GM23248 (cell line): ENCODE measurements at places on chromosomes 7 and 10. TPM values are rescaled to one million over a fixed set of nuclear protein-coding genes. Genes with fewer than 3 reads are reported as not detected.

The CPA5 gene
- total RNA-seq, result not detected in 2 replicates

DNA sequence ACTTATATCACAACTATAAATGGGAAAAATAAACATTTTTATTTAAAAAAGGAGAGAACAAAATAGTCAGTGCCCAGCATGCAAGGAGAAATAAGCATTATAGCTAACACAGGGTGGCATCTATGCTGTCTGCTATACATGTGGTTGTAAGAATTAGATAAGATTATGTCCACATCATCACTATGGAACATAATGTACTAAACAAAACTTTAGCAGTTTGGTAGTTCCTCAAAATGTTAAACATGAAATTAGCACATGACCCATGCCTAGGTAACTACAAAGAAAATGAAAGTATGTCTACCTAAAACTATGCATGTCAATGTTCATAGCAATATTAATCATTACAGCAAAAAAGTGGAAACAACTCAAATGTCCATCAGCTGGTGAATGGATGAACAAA lies 28.7 kb upstream of the RUFY2 start:
- no peak for DNase-seq
- no peak overlapping the region for H3K27ac ChIP-seq
- H3K4me3 ChIP-seq, result no peak overlapping the region
- no peaks in the 10 kb centered on the region for H3K36me3 ChIP-seq
- no peaks in the 10 kb centered on the region for H3K27me3 ChIP-seq

The EPO gene
- total RNA-seq, result not detected in 2 replicates

GRCh38 chr10:21496343-21497176 lies 28.9 kb downstream of the SKIDA1 start:
- no peak overlapping the region for H3K27ac ChIP-seq
- H3K27me3 ChIP-seq, result no peaks in the 10 kb centered on the region; the same call in 1 of the 2 replicates
- no peaks in the 10 kb centered on the region for H3K36me3 ChIP-seq
- DNase-seq, result peak; percentile 72

The SLC16A12 gene
- not detected in 2 replicates for total RNA-seq

- no peak overlapping the region for H3K4me3 ChIP-seq
- no peak for DNase-seq
- peaks cover 7% of the 10 kb centered on the region; the same call in 1 of the 2 replicates for H3K36me3 ChIP-seq
- no peak overlapping the region for H3K27ac ChIP-seq
- H3K27me3 ChIP-seq, result no peaks in the 10 kb centered on the region
Observed at GRCh38 chr7:65967361-65968155, 14.5 kb downstream of the GUSB start.

The FGL2 gene
- 3.8 and 4.8 TPM in 2 replicates for total RNA-seq

DNA sequence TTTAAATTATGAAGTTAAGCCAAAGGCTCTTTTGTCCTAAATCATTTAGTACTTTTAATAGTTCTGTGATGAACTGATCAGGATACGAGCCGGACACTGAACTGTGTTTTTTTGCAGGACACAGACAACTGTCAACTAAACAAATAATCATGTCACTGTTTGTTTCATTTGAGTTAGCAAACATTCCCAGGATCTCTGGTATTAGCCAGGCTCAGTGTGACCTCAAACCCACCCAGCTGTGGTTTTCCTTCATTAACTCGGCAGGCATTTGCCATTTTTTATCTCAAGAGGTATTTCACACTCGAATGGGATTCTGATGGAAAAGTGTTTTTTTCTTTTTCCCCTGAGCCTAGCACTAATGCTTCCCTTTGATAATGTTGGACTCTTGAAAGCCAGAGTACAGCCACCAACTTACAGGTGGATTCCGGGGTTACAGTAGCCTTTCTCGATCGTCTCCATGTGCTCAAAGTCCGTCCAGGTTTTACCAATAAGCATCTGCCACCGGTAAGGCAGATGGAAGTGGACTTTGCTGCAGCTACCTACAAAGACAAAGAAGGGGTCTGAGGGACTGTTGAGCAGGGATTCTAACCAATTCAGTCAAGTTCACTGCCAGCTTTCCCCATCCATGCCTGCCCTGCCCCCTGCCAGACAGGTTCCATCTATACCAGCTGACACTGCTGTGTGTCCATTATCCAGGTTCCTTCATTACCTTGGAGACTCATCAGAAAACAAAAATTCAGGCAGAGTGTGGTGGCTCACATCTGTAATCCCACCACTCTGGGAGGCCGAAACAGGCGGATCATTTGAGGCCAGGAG lies 33.4 kb downstream of the ZC3HAV1 start:
- peaks cover 6% of the 10 kb centered on the region for H3K4me1 ChIP-seq
- no peaks in the 10 kb centered on the region for H3K27me3 ChIP-seq
- H3K4me3 ChIP-seq, result no peak overlapping the region

- no peaks in the 10 kb centered on the region for H3K36me3 ChIP-seq
- no peak overlapping the region for H3K27ac ChIP-seq
- H3K4me1 ChIP-seq, result peaks cover 5% of the 10 kb centered on the region; the same call in 1 of the 2 replicates
- no peaks in the 10 kb centered on the region for H3K27me3 ChIP-seq
- H3K4me3 ChIP-seq, result no peak overlapping the region
- no peak for DNase-seq
Observed at GRCh38 chr10:49284356-49284755, 14.6 kb upstream of the C10orf71 start.

- H3K4me3 ChIP-seq, result no peak overlapping the region
- no peak overlapping the region for H3K27ac ChIP-seq
- no peaks in the 10 kb centered on the region for H3K36me3 ChIP-seq
- no peak for DNase-seq
Observed at GRCh38 chr7:149817301-149817771, 20.8 kb upstream of the ZNF862 start.

The ABCB1 gene
- 0.11 TPM in 1 of 2 replicates, not detected in the other for total RNA-seq

The LIPM gene
- not detected in 2 replicates for total RNA-seq

- H3K27me3 ChIP-seq, result no peaks in the 10 kb centered on the region
- H3K36me3 ChIP-seq, result peaks cover 62% of the 10 kb centered on the region
- H3K27ac ChIP-seq, result peak overlapping the region; percentile 53
- no peaks in the 10 kb centered on the region for H3K4me1 ChIP-seq
- peak; percentile 15 for DNase-seq
- no peak overlapping the region for H3K4me3 ChIP-seq
Observed at GRCh38 chr10:37952043-37952755, 24.2 kb downstream of the ZNF25 start.

- no peaks in the 10 kb centered on the region for H3K27me3 ChIP-seq
- DNase-seq, result peak; percentile 22
- no peaks in the 10 kb centered on the region for H3K36me3 ChIP-seq
- no peak overlapping the region for H3K27ac ChIP-seq
Observed at GRCh38 chr10:51030480-51030879, 43.8 kb upstream of the PRKG1 start.

The METTL27 gene
- total RNA-seq, result 3.5 and 5.3 TPM in 2 replicates

- H3K4me3 ChIP-seq, result no peak overlapping the region; the same call in 1 of the 2 replicates
- peak; percentile 47 for DNase-seq
- H3K27ac ChIP-seq, result peak overlapping the region; percentile 47
- H3K4me1 ChIP-seq, result peaks cover 13% of the 10 kb centered on the region
- H3K36me3 ChIP-seq, result no peaks in the 10 kb centered on the region
Observed at GRCh38 chr7:111744501-111745155, 182.3 kb upstream of the IMMP2L start.

The PTPRZ1 gene
- total RNA-seq, result under 0.01 TPM in 1 of 2 replicates, not detected in the other

DNA sequence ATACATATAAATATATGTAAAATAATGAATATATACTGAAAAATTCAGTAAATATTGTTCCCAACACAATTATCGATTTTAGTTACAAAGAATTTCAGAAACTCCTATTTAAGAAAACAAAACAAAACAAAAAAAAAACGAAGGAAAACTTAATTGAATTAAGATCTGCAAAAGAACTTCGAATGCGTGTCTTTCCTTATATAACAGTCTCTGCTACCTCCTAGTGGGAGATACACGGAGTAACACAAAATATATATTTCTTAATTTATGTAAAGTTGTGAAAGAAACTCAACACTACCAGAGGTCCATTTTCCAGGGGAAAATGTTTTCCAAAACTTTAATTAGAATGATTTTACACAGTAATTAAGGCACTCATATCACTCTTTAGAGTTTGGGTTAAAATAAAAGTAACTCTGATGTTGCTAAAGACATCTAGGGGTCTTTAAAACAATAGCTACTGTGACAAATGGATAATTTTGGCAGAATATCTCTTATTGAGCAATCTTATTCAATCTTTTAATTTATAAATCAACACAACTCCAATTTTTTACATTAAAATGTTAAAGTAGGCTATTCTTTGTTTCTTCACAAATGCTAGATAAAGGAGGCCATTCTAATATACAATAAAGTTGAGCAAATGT lies 41.6 kb downstream of the NEBL start:
- H3K4me1 ChIP-seq, result no peaks in the 10 kb centered on the region
- no peaks in the 10 kb centered on the region for H3K36me3 ChIP-seq
- peak; percentile 69 for DNase-seq
- H3K27me3 ChIP-seq, result no peaks in the 10 kb centered on the region

DNA sequence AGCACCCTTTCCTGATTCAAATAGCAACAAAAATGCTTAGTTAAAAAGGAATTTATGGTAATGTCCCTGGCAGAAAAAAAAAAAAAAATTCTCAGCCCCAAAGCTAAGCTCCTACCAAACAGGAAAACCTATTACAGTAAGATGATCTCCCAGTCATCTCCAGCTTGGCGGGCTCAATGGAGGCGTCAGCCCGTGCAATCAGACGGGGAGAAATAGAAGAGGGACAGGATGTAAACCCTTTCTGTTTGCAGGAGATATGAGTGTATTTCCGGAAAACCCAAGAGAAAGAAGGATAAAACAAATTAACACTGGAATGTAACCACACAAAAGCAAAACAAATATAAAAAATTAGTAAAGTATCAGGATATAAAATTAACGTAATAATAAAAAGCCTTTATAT lies 242.8 kb downstream of the TCERG1L start:
- no peaks in the 10 kb centered on the region for H3K36me3 ChIP-seq
- no peak for DNase-seq
- H3K27me3 ChIP-seq, result no peaks in the 10 kb centered on the region
- no peak overlapping the region for H3K4me3 ChIP-seq

The HOXA5 gene
- total RNA-seq, result 0.25 and 4.0 TPM in 2 replicates

The DPCD gene
- total RNA-seq, result 29.2 and 57.9 TPM in 2 replicates

DNA sequence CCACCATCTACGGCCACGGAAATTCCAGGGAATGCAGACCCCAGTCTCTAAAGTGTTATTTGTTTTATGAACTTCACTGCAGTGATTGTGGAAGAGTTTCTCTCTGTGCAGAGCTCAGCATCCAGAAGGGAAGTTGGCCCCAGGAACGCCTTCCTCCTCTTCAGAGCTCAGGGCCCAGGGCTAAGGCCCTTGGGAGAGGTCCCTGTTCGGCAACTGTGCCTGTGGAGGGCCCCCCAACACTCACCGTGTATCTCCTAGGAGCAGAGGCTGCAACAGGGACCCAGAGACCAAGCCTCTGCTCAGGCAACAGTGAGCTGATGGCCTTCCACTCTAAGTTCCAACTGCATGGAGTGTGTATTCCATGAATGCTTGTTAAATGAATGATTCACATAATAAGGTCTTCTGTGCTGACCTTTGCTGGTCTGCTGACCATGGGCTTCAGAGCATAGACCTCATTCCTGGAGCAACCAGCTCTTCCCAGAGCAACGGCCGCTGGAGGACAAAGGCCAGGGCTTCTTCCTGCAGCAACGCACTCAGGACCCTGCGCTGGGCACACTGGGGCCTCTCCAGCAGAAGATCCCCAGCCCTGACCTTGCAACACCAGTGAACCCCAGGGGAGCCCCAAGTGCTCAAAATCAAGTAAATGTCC lies 7.7 kb downstream of the DIP2C start:
- DNase-seq, result peak; percentile 30
- H3K27me3 ChIP-seq, result no peaks in the 10 kb centered on the region
- no peak overlapping the region for H3K4me3 ChIP-seq
- peaks cover 29% of the 10 kb centered on the region for H3K4me1 ChIP-seq

DNA sequence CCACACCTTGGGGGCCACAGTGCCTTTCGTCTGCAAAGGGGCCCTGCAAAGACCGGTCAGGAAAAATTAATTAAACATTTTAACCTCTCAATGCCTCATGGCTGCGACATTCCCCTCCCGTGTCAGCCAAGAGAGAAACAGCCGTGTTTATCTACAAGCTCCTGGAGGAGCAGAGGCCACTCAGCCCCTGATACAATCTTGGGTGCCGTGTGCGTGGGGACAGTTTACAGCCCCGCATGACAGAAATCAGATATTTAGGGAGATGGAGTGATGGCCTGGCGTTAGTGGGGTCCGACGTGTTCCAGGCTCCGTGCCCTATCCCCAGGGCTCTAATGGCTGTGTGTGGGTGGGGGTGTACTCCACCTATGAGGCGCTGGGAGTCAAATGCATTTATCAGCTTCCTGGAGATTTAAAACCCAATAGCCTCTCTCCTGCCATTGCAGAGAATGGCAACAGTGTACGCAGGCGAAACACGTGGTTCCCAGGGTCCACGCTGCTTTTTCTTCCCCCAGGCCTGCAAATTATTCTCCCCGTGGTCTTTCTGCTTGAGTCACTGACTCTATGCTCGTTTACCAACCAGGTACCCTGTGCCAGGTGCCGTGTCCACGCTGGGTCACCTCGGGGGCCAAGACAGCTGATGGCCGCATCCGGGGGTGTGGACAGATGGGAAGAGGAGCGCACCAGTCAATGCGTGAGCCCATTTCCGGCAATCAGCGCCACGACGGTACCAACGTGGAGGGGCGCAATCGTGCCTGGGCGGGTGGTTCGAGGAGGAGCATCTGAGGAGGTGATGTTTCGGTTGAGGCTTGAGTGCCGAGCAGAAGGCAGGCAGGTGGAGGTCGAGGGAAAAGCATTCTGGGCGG lies 26.6 kb upstream of the PSMG3 start:
- no peaks in the 10 kb centered on the region for H3K4me1 ChIP-seq
- H3K27me3 ChIP-seq, result peaks cover 24% of the 10 kb centered on the region
- DNase-seq, result no peak
- H3K36me3 ChIP-seq, result no peaks in the 10 kb centered on the region
- H3K27ac ChIP-seq, result no peak overlapping the region

GRCh38 chr7:147400221-147400689 lies 1190.3 kb upstream of the C7orf33 start:
- H3K27ac ChIP-seq, result peak overlapping the region; percentile 55
- DNase-seq, result peak; percentile 61
- H3K36me3 ChIP-seq, result no peaks in the 10 kb centered on the region
- no peaks in the 10 kb centered on the region for H3K27me3 ChIP-seq
- H3K4me3 ChIP-seq, result peak overlapping the region; percentile 39
- H3K4me1 ChIP-seq, result no peaks in the 10 kb centered on the region

DNA sequence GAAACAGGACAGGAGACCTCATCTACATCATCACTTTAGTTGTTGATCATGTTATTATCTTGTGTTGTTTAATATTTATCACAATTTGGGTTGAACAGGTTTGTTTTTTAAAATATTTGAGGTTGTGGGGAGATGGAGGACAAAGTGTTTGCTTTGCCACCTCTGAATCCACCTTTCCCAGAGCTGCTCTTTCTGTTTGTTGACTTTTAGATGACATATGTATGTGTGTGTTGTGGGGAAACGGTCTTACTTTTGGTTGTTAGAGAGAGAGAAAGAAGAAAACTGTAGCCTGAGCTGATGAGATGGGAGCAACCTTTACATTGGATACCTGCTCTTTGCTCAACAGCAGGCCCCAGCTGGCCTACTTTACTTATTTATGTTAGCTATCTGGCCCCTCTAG lies 19.0 kb upstream of the SLC16A12 start:
- H3K27ac ChIP-seq, result no peak overlapping the region
- H3K36me3 ChIP-seq, result no peaks in the 10 kb centered on the region
- H3K4me1 ChIP-seq, result peaks cover 14% of the 10 kb centered on the region

- no peaks in the 10 kb centered on the region; the same call in 1 of the 2 replicates for H3K27me3 ChIP-seq
- no peak for DNase-seq
- no peaks in the 10 kb centered on the region for H3K4me1 ChIP-seq
- H3K36me3 ChIP-seq, result no peaks in the 10 kb centered on the region
- no peak overlapping the region for H3K4me3 ChIP-seq
- H3K27ac ChIP-seq, result no peak overlapping the region
Observed at GRCh38 chr7:121832347-121832746, 40.6 kb upstream of the PTPRZ1 start.

- no peaks in the 10 kb centered on the region for H3K36me3 ChIP-seq
- DNase-seq, result no peak
- H3K4me1 ChIP-seq, result peaks cover 23% of the 10 kb centered on the region
- H3K27ac ChIP-seq, result no peak overlapping the region
- no peak overlapping the region for H3K4me3 ChIP-seq
Observed at GRCh38 chr7:116239020-116239419, 28.7 kb downstream of the TES start.
